ENCODE measurements at places on chromosomes 11 and 22.

DNA sequence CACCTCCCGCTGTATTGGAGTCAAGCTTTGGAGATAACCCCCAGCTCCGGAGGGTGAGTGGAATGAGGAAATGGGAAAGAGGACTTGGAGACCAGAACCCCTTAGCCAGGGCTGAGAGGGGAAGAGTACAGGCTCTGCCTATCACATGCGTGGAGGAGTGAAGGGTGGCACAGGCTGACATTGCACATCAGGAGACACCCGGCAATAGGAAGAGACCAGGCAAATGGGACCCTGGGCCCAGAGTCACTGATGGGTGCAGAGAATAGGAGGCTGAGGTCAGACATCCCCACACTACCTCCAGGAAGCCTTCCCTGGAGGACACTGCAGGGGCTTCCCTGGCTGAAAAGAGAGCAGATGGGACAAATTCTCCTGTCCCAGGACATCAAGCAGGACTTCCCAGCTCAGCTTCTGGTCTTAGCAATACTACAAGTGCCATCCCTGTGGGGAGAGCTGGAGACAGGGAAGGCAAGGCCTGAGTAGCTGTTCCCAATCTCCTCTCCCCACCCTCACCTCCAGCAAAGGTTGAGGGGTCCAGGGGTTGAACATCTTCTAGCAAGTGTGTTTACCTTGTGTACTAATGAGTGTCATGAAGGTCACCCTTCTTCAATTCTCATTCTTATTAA, 160.7 kb downstream of the BUD13 start:
- DNase-seq, result no peak

- DNase-seq, result no peak
Observed at GRCh38 chr11:40235841-40236240, 1223.6 kb downstream of the LRRC4C start.

DNA sequence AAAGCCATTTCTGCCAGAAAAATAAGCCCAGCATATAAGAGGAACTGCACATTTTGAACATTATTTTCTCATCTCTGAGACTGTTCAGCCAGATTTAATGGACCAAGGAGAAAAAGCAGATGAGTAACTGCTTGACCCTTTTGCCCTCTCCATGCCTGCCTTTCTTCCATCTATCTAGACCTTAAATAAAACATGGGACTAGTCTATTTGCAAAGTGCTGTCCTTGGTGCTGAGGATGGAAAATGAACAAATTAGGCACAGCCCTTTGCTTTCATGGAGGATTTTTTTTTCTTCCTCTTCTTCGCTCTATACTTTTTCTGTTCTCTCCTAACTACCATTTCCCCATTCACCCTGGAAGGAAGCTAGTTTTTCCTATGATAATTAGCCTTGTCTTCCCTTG, 361.3 kb downstream of the GRM5 start:
- DNase-seq, result no peak

- no peak for DNase-seq
Observed at GRCh38 chr22:18997925-18998315, 61.8 kb upstream of the PRODH start.

DNA sequence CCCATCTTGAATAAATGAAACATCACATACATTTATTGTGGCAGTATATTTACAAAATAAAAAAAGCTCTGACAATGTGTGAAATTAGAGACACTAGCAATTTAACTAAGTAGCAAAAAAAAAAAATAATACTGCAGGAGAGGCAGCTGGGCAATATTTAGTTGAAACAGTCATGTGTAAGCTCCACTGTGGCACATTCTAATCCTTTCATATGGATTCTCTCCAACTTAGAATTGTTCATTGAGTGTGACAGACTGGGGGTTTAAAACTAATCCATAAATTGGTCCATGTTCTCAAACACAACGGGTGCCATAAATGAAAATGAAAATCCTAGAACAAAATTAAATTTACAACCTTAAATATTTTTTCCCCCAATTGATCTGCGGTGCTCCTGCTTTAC, 302.1 kb downstream of the CADM1 start:
- DNase-seq, result no peak

DNA sequence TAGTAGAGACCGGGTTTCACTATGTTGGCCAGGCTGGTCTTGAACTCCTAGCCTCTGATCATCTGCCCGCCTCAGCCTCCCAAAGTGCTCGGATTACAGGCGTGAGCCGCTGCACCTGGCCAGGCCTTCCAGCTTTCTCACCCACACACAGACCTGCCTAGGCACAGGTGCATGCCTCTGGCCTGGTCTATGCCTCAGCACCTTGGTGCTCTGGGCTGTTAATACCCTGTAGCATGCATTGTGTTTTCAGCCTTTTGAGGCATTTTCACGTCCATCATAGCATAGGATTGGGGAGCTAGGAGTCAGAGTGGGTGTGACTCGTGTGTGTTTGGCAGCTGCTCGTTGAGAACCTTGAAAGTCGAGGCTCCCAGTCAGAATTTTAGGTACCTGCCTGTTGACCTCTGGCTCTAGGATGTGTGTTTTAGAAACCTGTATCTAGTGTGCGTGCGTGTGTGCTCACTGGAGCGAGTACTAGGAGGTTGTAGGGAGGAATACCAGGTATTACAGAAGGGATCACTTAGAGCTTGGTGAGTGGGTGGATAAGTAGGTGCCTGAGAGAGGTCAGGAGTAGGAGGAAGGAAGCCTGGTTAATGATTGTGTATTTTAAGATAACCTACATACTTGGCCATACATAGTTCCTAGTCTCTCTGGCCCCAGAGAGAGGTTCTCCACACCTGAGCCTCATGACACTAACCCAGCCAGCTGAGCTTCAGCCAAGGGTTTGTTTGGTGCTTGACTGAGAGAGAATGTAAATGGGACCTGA, 20.0 kb downstream of the CRKL start:
- DNase-seq, result no peak

DNA sequence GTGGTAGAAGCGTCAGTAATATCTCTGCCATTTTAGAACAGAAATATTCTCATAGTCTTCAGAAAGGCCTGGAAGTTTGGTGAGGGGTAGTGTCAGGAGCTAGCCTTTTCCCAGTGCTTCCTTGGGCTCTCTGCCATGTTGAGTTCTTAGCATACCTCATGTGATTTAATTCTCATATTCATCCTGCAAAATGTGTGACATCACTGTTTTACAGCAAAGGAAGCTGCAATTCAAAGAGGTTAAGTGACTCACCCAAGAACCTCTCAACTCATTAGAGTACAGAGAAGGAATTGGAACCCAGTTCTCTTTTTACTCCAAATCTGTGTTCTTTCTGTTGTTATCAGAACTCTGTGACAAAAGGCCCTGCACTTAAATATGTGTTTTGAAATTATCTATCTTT, 72.1 kb downstream of the RNF169 start:
- DNase-seq, result no peak

DNA sequence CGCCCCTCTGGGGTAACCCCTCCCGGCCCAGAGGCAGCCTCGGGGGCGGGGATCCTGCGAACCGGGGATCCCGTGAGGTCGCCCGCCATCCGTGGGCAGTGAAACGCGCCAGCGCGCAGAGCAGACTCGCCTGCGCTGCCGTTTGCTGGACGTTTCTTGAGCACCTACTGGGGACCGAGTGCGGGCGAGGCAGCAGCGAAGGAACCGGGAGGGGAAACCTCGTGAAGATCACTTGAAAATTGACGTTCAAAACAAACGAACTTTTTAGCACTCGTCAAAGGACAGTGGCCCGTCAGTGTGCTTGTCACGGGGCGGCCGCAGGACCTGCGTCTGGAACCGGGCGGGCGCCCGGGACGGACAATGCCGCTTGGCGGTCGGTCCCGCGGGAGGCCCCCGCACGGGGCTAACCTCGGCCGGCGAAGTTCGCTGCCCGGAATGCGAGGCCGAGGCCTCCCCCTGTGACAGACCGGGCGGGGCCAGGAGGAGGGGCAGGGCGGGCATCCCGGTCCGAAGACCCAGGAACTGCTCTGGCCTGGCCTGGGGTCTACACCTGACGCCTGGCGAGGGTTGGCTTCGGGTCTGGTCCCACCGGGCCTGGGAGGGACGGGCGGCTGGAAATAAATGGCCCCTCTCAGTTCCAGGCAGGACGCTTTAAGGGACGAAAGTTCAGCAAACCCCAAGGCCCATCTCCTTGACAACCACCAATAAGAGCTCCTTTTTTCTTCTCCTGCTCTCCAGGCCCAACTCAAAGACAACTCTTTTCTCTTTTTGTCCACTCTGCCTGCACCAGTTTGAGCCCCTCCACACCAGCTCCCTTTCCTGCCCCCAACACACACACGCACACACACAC, 723 bp upstream of the SCUBE1 start:
- no peak for DNase-seq

DNA sequence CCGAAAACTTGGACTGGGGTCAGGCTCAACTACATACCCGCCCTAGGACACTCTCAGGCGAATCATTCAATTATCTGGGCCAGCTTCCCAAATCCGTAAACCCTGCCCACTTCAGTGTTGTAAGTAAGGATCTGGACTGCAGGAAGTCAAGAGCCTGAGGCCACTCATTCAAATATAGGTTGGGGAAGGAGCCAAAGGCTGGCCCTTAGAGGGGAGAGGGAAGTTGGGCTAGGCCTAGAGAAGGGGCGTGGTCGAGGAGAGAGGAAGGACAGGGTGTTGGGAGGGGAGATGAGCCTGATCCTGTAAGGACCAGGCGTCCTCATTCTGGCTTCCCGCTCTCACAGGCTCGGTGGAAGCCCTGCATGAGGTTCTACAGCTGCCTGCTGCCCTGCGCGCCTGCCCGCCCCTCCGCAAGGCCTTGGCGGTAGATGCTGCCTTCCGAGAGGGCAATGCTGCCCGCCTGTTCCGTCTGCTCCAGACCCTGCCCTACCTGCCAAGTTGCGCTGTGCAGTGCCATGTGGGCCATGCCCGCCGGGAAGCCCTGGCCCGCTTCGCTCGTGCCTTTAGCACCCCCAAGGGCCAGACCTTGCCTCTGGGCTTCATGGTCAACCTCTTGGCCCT, 3.0 kb downstream of the SAC3D1 start:
- peak; percentile 29 for DNase-seq

DNA sequence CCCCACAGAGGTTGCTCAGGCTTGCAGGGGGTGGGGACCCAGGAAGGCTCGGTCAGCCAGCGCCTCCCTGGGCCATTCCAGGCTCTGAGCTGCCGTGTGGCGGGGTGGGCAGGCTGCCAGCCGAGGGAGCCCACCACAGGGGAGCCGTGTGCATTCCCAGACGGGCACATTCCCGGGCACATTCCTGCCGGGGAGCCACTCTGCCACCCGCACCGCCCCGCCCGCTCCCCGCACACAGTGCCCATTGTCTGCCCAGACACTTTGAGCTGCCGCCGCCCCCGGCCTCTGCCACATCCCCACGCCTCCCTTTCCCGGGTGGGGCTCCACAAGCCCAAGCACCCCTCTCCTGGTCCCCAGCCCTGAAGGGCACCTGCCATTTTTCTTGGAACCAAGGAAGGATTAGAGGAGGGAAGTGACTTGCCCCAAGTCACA, 27.4 kb downstream of the RPL3 start:
- DNase-seq, result no peak

DNA sequence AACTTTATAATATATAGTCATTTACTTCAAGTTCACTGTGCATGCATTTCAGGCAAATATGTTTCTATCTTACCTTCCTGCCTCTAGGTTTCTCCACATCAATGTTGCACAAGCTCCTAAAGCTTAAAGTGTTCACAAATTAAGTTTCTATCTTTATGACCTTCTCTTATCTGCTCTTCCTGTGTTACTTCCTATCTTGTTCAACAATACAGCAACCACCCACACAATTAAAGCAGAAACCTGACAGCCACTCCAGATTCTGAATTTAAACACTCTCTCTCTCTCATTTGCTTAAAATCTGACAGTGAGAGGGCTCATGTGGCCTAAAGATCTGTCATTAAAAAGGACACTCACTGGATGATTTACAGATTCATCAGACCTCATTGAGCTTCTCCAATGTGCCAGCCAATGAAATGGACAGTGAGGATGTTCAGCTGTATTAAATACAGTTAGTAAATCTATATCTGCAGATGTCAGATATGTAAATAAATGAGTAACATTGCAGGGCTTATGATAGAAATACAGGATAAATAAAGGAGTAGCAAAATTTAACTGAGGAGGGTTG, 10.9 kb downstream of the PDGFD start:
- DNase-seq, result no peak

DNA sequence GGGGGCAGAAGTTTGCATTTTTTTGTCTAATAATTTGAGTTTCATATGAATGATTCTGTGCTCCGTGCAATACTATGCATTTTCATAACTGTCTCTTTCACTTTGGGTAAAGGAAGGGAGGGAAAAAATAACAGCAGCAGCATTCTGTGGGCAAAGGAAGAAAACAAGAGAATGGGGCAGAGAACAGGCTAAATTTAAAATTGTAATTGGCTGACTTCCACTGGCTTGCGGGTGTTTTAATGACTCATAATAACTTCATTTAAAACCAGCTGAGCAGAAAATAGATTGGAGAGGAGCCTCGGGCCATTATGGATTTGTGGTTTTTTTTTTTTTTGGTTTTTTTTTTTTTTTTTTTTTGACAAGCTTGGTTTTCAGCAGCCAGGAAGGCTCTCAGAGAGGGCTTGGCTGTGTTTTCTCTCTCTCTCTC, 107.4 kb downstream of the ZBTB16 start:
- peak; percentile 79 for DNase-seq

DNA sequence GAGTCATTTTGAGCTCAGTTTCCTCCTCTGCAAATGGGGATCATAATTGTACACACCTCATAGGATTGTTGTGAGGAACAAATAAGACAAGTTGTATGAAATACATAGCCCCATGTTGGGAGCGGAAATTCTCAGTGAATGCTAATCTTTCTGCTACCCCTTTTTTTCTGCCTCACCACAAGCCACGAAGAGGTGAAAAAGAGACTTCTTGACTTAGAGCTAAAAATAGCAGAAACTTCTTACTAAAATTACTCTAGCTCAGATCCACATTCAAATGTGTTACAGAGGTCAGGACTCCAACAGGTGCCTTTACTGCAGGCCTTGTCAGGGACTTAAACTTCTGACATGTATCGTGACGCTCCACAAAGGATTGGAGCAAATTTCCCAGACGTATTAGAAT, 128.5 kb downstream of the MIAT start:
- DNase-seq, result no peak

GRCh38 chr11:68959465-68960293, 21.1 kb downstream of the MRGPRD start:
- DNase-seq, result no peak

GRCh38 chr11:17633279-17633986, 85.9 kb upstream of the MYOD1 start:
- DNase-seq, result no peak

DNA sequence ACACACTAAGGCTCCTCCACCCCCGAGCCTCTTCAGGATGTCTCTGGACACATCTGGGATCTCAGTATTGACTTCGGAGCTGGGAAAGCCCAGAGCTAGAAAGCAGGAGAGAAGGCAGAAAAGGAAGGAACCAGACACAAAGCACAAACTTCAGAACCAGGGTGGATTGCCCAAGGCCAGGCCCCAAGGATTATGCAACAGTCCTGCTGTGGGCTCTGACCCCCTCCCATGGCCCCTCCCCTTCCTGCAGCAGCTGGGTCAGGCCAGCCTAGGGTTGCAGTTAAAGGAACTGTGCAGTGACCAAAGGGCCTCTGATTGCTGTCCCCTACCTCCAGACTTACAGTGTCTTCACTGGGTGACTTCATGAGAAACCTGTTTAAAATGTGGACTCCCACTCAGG, 5.3 kb downstream of the KCNE3 start:
- peak; percentile 39 for DNase-seq

- no peak for DNase-seq
Observed at GRCh38 chr11:60916669-60917206, 2.8 kb downstream of the TMEM109 start.

All from tibial nerve (tissue), 4 donors.